ENCODE measurements at places on chromosomes 12 and 14. TPM values are rescaled to one million over a fixed set of nuclear protein-coding genes. Genes with fewer than 3 reads are reported as not detected.

DNA sequence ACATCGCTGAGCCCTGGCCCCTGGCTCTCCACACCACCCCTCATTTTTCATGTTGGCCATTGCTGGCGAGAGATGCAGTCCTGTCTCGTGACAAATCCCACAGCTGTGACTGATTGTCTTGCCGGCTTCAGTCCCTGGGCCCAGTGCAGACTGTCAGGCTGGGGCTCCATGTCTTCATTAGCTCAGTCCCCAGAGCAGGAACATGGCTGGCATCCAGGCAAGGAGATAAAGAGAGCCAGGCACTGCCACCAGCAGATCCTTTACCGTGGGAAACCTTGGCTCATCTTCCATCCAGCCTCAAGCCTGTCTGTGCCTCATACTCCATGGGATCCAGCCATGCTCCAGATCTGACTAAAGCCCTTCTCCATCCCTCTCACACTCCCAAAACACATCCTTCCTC lies 284.7 kb upstream of the FKBP4 start:
- no peaks in the 10 kb centered on the region for H3K4me1 ChIP-seq
- no peak overlapping the region for H3K4me3 ChIP-seq
- DNase-seq: no peak

- no peak overlapping the region for H3K4me3 ChIP-seq
- peaks cover 11% of the 10 kb centered on the region for H3K4me1 ChIP-seq
- H3K27ac ChIP-seq: no peak overlapping the region
Measured at GRCh38 chr14:102389246-102389645, 26.5 kb downstream of the TECPR2 start.

PLEK2 gene
- 2.2 TPM for total RNA-seq

GLS2 gene
- 4.6 TPM for total RNA-seq

GRCh38 chr12:46133751-46134150 lies 135.1 kb downstream of the SLC38A1 start:
- no peaks in the 10 kb centered on the region for H3K4me1 ChIP-seq
- no peak overlapping the region for H3K4me3 ChIP-seq
- no peaks in the 10 kb centered on the region for H3K36me3 ChIP-seq
- no peaks in the 10 kb centered on the region for H3K27me3 ChIP-seq
- no peak overlapping the region for H3K27ac ChIP-seq
- DNase-seq: no peak

KLHL33 gene
- total RNA-seq: 0.10 TPM

All from activated naive CD4-positive, alpha-beta T cell treated with anti-CD3 and anti-CD28 coated beads for 36 hours (primary cell).